ENCODE measurements at places on chromosomes 7 and 10.
A peak's percentile ranks its signal among the peaks of the same experiment; 100 is the strongest.

DNA sequence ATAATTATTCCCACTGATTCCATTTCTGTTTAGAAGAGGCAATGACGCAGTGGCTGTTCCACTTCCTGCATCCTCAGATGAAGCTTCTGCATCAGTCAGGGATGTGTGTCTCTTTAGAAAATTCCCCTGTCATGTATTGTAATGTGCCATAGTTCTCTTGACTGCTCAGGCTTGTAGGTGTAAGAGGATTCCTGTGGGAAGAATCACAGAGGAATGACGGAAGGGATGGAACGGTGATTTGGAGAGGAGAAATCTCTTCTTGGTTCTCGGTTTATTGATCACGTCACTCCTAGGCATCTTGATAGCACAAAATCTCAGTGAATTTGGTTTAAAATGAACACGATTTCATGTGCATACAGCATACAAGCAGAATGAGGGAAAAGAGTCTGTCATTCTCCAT, 69.8 kb upstream of the PRKCQ start:
- no peak for DNase-seq

GRCh38 chr10:104300736-104301292, 31.8 kb downstream of the GSTO2 start:
- DNase-seq, result peak; percentile 75

DNA sequence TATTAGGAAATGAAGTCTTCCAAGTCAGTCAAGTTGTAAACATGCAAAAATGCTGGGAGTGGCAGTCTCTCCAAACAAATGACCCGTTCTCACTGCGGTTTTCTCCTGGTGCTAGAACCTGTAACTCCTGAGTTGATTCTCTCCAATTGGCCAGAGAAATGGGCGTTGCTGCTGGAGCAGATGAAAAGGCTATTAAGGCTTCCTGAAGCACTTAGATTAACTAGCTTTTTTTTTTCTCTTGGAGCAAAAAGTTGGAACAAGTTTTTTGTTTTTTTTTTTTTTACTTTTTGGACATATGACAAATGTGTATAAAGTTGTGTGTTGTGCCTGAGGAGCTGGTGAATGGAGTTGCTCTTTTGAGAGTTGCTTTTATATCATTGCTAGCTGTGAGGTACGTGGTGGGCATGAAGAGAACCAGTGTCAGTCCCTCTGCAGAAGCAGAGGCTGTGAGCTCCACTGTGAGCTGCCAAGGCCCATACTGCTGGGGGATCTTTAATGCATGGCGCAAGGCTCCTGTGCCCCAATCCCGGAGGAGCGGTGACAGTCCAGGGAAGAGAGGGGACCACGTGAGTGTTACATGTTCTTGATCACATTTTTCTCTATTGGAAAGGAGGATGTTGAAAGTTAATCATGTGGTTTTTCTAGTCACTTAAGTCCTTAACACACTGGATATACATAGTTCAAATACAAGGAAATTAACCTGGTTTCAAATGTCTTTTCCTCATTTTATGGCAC, 393.6 kb upstream of the GALNT17 start:
- DNase-seq, result no peak

GRCh38 chr7:46220066-46220630, 299.1 kb upstream of the IGFBP3 start:
- no peak for DNase-seq

GRCh38 chr10:25768167-25768566, 165.9 kb upstream of the MYO3A start:
- DNase-seq, result no peak

DNA sequence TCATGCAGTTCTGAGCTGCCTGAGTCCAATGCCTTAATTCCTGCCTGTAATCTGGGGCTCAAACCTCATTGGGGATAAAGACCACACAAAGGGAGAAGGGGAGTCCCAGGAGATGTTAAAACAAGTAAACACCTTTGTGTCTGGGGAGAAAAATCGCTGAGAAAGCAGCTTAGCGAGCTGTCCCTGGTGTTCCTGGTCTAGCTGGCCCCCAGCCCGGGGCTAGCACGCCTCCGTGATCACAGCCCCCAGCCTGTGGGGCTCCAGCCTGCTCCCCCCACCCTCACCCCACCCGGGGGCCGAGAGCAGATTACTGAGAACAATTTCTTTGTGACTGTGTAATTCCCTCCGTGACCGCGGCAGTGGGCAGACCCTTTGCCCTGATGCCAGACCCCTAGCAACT, 24.8 kb downstream of the DPCD start:
- DNase-seq, result no peak

DNA sequence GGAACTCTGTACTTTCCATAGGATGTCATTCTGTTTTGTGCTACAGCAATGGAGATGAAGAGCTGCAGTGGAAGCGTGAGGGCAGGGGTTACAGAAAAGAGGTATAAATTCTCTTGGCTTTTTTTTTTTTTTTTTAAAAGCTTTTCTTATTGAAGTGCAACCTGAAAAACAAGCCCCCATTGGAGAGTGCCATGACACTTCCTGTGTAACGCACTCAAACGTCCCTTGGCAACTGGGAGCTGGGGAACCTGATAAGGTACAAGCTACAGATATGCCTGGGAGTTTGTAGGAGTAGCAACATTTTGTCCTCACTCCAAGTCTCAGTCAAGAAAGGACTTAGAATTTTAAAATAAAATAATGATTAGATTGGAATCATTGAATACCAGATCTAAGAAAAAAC, 512.1 kb downstream of the RPS24 start:
- DNase-seq, result no peak

GRCh38 chr10:114915294-114915693, 22.7 kb upstream of the TRUB1 start:
- DNase-seq, result no peak

GRCh38 chr7:48171202-48171601, at the start of gene ABCA13:
ABCA13 (plus strand) TSS chr7:48171458; CDS start chr7:48171484, 26 bp downstream.
- no peak for DNase-seq

- no peak for DNase-seq
These were observed 791 bp downstream of the MYL7 start for GRCh38 chr7:44140341-44140740.

GRCh38 chr7:80412842-80413241, 99.0 kb downstream of the GNAT3 start:
- DNase-seq, result no peak

GRCh38 chr7:151657173-151657572, 137.5 kb upstream of the RHEB start:
- DNase-seq, result no peak

DNA sequence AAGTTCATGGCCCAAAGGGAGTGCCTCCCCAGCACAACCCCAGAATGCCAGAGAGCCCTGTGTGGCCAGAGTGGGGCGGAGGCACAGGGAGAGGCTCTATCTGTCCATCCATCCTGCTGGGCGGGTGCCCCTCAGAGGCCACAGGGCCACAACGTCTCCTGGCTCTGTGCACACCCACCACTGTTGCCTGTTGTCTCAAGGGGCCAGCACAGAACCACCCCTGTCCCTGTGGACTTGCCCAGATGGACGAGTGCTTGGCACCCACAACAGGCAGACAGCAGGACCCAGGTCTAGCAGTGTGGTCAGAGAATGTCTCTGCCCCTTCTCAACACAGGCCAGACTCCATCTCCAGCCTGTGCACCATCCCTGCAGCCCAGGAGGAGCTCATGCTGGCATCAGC, 92.8 kb downstream of the PAXIP1 start:
- DNase-seq, result no peak

DNA sequence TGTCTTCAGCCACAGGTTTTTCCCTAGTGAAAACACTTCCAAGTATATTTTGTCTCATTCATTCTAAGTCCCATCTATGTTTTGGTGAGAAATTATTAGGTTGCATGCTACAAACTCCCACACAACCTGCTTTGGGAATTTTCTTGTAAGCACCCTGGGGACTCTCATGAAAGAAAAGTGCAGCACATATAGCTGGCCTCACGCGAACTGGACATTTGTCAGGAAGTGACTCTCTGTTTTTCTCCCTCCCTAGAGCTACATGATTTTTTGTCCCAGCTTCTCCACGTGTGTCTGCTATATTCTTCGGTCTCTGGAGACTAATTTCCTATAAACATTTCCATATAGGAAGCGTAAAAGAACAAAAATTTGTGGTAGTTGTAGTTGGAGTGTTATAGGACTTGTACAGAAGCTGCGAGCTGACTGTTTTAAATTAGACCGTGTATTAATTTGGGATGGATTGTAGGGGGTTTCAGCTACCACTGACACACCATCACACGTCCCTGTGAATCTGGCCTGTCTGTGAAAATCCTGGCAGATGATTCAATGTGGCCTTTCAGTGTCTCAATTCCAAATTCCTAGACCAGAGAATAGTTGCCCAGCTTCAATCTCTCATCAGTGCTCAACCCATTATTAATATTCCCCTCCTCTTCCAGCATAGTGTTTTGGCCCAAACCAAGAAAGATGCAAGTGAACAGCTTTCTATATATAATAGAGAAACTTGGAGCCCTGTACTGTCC, 40.2 kb downstream of the ARL4A start:
- no peak for DNase-seq

DNA sequence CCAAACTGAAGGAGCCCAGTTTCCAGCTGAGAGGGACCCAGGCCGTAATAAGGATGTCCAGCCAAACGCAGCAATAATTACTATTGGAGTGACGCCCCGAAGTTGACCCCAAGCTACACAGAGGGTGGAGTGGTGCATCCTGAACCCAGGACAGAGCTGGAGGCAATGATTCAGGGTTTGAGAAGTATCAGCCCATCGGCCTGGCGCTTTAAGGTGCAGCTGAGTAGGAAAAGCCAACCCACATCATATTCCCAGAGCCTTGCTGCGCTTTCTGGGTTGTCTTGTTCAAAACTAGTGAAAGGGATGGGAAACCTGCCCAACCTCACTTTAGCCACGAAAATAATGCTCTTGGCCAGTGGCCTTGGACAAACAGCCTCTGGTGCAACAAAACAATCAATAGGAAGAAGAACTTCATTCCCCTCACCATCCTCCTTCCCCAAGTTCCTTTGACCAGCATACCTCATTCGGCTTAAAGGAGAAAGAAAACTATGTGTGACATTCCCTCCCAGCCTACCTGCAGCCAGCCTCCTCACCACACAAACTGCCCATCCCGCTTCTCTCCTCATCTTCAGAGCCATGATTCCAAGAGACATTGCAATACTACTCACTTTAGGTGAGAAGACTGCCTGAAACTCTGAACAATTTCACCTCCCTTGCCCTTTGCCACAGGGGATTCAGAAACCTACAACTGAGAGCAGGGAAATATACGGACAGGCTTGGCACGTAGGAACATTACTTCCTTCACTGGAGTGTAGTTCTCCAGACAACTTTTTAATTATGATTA, 217.2 kb upstream of the MKLN1 start:
- DNase-seq, result no peak

- DNase-seq, result no peak
These were observed 83.6 kb downstream of the KMT2E start for GRCh38 chr7:105097619-105098018.

DNA sequence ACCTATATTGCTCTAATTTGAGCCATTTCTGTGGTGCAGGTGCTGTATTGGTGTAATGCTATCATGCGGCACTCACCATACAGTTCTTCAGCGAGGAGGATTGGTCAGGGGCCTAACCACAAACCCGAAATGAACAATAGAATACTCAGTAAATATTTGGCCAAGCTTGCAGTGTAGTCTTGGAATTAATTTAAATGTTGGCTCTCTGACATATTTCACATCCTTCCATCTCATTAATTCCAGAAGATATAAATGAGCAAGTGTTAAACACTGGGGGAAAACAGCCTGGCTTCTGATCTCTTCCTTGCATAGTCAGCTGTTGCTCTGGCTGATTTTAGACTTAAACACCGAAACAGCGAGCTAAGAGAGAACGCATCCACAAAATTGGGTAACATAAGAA, 663.1 kb upstream of the GHITM start:
- no peak for DNase-seq

DNA sequence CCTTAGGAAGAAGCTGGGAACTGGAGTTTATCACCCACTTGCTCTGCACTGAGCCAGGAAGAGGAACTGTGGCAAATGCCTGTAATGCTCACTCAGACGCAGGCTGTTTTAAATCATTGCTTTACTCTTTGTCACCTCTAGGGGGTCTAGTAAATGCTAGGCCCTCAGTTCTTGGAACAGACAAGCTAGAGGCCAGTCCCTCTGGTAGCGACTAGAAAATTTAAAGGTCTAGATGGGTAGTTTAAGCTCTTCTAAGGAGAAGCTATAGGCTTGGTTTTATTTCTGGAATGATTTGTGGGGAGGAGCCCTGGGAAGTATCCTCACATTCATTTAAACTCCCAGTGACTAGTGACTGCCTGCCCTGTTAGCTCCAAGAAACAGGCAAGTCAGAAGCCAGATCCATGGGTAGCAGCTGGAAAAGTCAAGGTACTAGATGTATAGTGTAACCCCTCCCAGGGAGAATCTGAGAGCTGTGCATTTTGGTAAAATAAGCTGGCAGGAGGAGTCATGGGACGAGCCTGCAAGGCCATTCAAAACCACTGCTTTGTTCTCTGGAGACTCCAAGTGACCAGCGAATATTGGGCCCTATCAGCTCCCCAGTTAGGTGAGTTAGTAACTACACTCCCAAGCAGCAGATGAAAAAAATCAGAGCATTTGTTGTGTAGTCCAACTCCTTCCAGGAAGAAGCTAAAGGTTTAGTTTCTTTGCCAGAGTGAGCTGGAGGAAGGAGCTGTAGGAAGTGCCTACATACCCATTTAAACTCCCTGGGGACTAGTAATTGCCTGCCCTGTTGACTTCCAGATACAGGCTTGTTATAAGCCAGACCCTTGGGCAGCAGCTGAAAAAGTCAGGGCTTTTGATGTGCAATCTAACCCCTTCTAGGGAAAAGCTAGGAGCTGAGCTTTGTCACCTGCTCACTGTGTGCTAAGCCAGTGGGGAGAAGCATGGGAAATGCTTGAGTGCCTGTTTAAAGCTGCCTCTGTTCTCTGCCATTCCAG, 68.9 kb downstream of the DYNC1I1 start:
- DNase-seq, result no peak

GRCh38 chr7:95476072-95476847, 9.5 kb upstream of the ASB4 start:
- DNase-seq, result no peak

GRCh38 chr7:81736091-81736490, 33.8 kb downstream of the HGF start:
- no peak for DNase-seq

DNA sequence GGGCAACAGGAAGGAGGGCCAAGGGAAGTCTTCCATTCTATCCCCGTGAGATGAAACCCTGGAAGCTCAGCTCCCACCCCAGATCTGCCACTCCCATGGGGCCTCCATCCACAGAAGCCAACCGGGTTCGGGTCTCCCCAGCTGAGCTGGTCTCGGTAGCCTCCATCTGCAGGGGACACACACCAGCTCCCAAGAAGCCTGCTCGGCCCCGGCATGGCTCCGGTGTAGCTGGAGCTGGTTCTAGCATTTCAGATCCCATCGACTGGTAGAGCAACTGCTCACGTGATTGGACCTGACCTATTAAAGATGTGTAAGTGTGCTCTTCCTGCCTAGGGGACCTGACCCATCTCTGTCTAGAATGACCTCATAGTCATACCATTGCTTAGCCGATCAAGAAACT, 138.0 kb downstream of the PRKAG2 start:
- no peak for DNase-seq

DNA sequence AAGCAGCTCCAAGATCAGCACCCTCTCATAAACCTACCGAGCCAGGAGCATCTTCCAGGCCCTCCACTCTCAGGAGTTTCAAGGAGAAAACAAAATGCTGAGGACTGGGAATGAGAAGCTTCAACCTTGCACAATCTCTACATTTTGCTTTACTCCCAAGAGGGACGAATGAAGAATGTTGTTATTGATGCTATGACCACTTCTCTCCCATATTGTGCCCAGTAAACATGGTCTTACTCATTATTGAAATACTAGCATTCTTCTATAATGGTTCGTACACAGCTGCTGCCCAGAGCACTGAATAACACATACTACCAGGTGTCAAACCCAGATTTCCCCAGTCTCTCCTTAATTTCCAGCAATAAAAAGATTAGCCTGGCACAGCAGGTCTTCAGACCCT, 63.4 kb upstream of the BET1 start:
- no peak for DNase-seq

- DNase-seq, result no peak
These were observed 11.5 kb upstream of the ANAPC16 start for GRCh38 chr10:72204296-72204695.

Data from left ventricle myocardium inferior (tissue), 1 donor.